Epithelial cell of proximal tubule (primary cell): ENCODE measurements at places on chromosomes 11 and 22.

DNA sequence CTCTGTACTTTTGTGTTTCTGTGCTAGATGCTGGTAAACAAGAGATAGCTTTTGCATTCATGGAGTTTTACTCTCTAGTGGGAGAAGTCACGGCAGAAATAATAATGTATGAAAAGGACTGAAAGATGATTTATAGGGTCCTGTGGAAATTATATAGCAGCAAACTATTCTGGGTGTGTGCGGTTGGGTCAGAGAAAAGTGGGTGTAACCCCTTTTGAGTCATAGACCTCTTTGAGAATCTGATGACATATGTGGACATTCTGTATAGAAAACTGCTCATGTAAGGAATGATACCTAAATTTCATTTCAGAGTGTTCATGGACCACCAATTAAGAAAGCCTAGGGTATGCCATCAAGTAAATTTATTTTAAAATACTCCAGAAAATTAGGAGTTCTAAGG lies 54.4 kb downstream of the TMEM135 start:
- DNase-seq: no peak

DNA sequence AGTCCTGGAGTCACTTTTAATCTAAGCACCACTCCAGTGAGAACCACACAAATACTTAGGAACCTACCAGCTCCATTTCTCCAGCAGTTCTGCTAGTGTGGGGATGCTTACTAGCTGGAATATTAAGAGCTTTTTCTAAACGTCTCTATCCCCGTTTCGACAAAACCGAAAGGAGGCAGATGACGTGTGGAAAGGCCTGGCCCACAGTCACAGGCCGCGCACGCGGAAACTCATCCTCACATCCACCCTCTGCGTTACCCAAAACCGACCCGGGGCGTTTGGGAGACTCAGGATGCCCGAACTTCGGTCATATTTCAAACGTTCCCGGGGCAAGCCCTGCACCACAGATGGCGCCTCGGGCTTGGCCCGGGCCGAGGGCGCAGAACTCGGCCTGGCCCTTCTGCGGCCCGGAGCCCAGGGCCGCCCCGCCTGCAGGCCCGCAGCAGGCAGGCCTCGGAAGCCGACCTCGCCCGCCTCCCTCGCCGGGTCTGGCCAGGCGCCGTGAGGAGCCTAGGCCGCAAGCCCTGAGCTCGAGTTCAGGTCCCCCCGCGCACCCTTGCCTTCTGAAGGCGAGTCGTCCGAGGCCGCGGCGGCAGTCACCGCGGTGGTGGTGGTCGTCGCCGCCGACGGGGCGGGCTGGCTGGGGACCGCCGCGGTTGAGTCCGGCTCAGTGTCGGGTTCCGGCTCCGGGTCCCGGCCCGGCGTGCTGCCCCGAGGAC lies 473 bp downstream of the FNBP4 start:
- no peak for DNase-seq

DNA sequence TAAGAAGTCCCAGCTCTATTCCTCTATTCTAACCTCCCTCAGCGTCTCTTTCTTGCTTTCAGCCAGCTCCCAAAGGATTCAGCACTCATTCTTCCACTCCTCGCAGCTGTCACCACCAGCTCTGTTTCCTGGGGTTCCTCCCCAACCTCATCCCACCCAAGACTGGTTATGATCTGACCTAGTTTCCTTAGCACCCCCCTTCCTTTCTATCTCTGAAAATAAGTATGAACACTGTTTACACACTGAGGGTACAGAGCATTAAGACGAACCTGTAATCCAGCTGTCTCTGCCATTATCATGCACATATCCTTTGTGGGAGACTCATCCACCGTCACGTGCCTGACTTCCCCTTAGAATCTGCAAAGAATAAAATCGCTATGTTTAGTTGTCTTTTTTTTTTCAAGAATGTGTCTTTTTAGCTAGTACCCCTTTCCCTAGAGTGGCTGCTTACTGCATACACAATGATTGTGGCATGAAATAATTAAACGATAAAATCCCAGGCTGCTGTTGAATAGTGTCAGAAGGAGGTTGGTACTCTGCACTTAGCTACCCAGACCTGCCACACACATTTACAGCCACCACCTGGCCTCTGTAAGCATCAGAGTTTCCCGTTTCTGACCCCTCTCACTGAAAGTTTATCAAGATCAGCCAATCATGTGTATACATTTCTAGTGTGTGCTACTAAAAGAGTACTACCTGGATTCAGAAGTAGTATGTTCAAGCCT lies 26.9 kb upstream of the CSTF3 start:
- no peak for DNase-seq

GRCh38 chr11:22165087-22165486 lies 27.8 kb upstream of the ANO5 start:
- DNase-seq: no peak

DNA sequence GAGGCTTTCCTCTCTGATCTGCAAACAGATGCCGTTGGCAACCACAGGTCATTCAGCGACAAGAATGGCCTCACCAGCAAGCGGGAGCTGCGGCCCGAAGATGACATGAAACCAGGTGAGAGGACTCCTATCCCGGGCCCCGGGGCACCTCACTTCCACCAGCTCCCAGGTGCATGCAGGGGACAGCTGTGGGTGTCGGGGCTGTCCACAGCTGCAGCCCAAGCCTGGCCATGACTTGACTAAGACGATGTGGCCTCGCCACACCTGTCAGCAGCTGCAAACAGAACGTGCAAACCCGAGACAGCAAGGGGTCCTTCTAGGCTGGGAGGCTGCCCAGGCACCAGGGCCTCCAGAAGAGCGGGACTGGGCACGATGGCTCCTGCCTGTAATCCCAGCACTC lies 3.6 kb downstream of the GAL start:
- DNase-seq: no peak

GRCh38 chr22:26884921-26885320 lies 227.5 kb downstream of the MIAT start:
- no peak for DNase-seq

DNA sequence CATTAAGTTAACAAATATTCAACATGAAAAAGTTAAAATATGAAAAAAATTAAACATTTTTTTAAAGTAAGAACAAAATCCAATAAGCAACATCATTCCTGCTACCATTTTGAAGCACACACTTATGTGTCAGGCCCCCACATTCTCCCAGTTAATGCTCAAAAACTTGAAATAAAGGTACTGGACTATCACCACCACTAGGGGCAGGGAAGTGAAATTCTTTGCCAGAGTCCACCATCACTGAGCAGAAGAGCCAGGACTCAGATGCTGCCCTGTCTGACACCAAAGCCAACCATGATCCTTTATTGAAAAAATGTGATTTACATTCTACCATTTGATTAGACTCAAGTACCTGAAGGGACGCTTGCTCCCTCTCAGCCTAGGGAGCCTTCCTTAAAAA lies 39.1 kb downstream of the PITPNB start:
- no peak for DNase-seq

- no peak for DNase-seq
Measured at GRCh38 chr11:20488352-20488751, 100.8 kb downstream of the PRMT3 start.

GRCh38 chr22:27318516-27318915 lies 483.0 kb downstream of the MN1 start:
- DNase-seq: peak; percentile 63
